ENCODE measurements at places on chromosomes 16 and 17. TPM values are rescaled to one million over a fixed set of nuclear protein-coding genes. Genes with fewer than 3 reads are reported as not detected.

Gene ZNF18
- 11.1 TPM for total RNA-seq

Gene TMEM132E
- total RNA-seq = not detected

Gene SLFN14
- total RNA-seq = not detected

Gene CCL7
- 1.5 TPM for total RNA-seq

Gene TRPV3
- 4.7 TPM for total RNA-seq

Gene BRICD5
- total RNA-seq = 1.1 TPM

Gene C17orf78
- not detected for total RNA-seq

Gene STAC2
- 0.24 TPM for total RNA-seq

Gene ITGB3
- 2.6 TPM for total RNA-seq

Gene FOXC2
- total RNA-seq = 4.5 TPM

Gene VTN
- total RNA-seq = 3.5 TPM

Gene KIF2B
- not detected for total RNA-seq

Gene MT1F
- total RNA-seq = 0.29 TPM

Gene TBC1D3H
- total RNA-seq = not detected

Gene CDRT15L2
- total RNA-seq = not detected

Gene DDX28
- total RNA-seq = 5.8 TPM

Gene PIRT
- not detected for total RNA-seq

Gene TBC1D3C
- not detected for total RNA-seq

Gene AKAP1
- 8.8 TPM for total RNA-seq

Gene SNAI3
- total RNA-seq = not detected

Gene PTGES3L
- total RNA-seq = not detected

Gene KRT9
- not detected for total RNA-seq

Gene ZDHHC1
- total RNA-seq = 8.8 TPM

Gene CCP110
- 6.5 TPM for total RNA-seq

Gene SCNN1G
- total RNA-seq = not detected

Gene IFI35
- total RNA-seq = 40.8 TPM

Gene CNTROB
- total RNA-seq = 9.9 TPM

Gene RPL27
- total RNA-seq = 1,508 TPM

Gene CCL18
- total RNA-seq = not detected

Gene PERCC1
- total RNA-seq = not detected

Gene TPSG1
- total RNA-seq = not detected

Gene SMIM5
- not detected for total RNA-seq

Gene BIRC5
- total RNA-seq = 4.2 TPM

All from cardiac ventricle fibroblast (primary cell).